ENCODE measurements at places on chromosomes 12 and 14.

DNA sequence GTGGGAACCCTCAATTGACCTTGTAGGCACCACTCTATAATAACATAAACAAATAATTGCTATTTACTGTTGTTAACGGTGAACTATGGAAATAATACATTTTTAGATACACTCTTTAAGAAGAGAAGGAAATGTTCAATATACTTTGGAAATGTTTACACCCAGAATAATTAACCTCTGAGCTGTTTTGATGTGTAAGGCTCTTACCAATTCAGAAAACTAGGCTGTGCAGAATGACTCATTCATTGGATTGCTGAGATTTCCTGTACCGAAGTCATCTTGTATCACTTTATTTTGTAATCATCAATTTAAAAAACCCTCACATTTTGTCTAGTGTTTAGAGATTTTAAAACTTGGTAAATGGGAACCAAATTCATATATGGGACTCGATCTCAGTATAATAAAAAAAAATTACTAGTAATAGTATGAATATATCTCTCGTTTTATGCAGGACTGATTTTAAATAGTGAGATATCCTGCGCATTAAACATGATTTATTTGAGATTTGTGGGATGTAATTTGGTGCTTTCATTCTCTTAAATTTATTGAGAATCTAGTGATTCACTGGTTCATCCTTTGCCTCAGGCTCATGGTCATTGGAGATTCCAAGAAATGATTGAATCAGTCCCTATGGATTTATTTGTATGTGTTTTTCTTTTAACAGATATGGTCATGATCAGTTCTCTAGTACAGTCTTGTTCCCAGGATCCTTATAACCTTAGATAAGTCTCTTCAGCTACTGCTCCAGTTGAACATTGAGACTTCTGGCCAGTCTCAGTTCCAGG lies 3.9 kb downstream of the SAMD4A start:
- DNase-seq, result no peak

DNA sequence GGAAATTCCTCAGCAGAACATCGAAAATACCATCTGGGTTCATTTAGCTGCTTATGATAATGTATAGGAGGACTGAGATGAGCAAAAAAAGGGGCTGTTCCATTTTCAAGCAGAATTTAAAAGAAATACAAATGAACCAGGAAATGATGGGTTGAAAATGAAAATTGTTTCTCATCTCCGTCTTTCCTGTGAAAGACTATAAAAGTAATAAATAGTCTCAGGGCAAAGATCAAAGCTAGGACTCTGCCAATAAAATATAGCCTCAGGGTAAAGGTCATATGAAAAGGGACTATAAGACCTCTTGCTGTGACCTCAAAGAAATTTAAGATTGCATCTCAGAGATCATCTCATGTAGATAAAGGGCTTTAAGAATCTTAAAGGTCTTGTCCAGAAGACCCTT lies 478.0 kb downstream of the BTG1 start:
- DNase-seq, result no peak

GRCh38 chr14:33509454-33509853 lies 441.4 kb downstream of the EGLN3 start:
- DNase-seq, result no peak

- no peak for DNase-seq
Observed at GRCh38 chr14:90583427-90583826, 186.6 kb downstream of the CALM1 start.

- DNase-seq, result no peak
Observed at GRCh38 chr12:94868161-94868560, 135.3 kb downstream of the NDUFA12 start.

- DNase-seq, result no peak
Observed at GRCh38 chr12:12331896-12332295, 18.1 kb downstream of the MANSC1 start.

- DNase-seq, result no peak
Observed at GRCh38 chr14:99968941-99969340, 96.3 kb upstream of the EVL start.

GRCh38 chr12:45458238-45458637 lies 242.3 kb downstream of the ANO6 start:
- DNase-seq, result no peak

GRCh38 chr14:74501135-74501614 lies 7.6 kb downstream of the ISCA2 start:
- DNase-seq, result no peak

- DNase-seq, result no peak
Observed at GRCh38 chr14:96711559-96712267, 85.5 kb upstream of the VRK1 start.

DNA sequence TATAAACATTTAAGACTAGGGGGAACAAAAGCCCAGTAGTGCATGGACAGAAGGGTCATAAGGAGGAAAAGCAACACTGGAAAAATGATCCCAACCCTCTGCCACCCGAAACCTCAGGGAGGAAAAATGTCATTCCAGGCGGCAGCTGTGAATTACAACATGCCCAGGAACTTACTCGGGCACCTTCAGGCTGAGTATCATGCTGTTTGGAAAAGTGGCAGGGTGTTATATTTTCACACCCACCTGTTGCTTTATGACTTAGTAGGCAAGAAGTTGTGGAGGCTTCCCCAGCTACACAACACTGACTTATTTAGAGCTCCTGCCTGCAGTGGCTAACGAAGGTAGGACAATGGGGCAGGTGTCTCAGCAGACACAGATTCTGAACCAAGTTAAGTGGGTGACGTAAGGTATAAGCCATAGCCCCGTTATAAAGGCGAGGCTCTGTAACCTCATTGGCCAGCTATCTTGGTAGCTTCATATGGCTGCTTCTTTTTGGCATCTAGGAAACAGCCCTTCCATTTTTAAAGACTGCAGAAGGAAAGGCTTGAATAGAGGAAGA lies 96.1 kb upstream of the IFNG-AS1 start:
- no peak for DNase-seq
